ENCODE measurements at places on chromosomes 2 and 18.

DNA sequence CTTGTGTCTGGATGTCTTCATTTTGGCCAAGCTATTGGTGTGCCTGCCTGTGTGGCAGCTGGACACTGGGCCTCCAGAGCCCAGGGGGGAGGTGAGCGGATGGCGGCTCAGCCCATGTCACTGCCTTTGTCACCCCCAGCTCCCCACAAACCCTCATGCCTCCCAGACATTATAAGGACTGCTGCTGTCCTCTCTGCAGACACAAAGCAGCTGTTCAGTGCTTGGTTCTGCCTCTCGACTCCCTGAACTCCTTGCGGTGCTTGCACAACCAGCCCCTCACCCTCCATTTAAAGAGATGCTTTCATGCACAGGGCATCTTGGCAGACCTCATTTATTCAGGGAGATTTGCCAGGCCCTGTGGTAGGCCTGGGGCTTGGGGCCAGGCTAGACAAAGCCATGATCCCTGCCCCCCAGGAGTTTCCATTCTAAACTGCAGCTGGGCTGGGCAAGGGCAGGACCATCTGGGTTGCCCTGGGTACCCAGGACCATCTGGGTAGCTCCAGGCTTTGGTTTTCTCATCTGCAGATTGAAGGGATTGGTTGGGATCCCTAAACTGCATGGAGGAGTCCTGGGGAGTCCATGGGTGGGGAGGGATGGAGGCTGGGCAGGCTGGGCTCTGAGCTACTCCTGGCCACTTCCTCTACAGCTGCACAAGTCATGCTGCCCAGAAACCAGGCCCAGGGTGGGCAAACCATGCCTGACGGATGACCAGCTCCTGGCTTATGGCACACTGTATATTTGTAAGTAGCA is 168.5 kb downstream of the CELF4 start:
- DNase-seq, result no peak

DNA sequence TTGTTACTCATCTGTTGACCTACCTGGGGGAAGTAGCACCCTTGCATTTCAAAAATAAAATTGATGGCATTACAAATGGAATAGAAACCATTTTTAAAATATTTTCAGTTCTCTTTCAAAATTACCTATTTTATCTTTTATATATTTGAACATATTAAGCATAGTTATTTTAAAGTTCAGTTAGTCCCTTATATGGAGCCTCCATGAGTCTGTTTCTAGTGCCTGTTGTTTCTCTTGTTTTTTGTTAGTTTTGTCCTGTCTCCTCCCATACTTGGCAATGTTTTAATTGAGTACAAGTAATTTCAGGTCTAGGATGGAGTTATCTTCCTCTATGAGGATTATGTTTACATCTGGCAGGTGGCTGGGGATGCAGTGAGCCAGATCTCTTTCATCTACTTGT is 5.9 kb upstream of the KCNIP3 start:
- no peak for DNase-seq

- no peak for DNase-seq
These were observed 142.7 kb downstream of the GALR1 start for GRCh38 chr18:77392321-77392720.

GRCh38 chr2:2007551-2008501 is 263.5 kb upstream of the PXDN start:
- DNase-seq, result no peak

DNA sequence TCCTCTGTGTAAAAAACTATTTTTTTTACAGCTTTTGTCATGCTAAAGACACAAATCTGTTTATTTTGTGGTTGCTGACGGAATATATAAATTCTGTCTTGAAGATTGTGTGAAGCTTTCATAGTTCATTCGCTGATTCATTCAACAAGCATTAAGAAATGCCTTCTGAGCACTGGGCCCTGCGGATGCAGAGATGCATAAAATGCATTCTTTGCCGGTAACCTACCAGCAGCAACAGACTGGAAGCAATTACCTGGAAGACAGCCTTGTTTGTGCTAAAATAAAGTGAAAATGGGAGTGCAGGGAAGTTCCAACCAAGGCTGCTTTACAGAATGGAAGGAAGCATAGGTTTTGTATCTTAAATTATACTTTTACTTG is 119.7 kb downstream of the PMAIP1 start:
- no peak for DNase-seq

GRCh38 chr2:238922435-238922834 is 74.5 kb downstream of the TWIST2 start:
- no peak for DNase-seq

GRCh38 chr18:36329684-36330434 is 32.3 kb downstream of the FHOD3 start:
- no peak for DNase-seq

DNA sequence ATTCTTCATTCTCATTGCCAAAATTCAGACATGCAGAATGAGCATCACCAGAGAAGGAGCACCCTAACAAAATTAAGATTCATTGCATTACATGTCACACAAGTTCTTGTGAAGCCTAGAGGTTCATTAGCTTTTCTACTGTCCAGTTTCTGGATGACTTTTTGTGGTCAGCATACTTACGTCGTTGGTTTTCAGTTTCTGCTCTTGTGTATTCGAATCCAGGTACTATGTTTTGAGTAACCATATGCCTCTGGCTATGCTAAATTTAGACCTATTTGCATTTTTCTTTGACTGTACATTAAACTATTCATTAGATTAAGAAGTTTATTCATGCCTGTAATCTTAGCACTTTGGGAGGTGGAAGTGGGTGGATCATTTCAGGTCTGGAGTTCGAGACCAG is 251.3 kb downstream of the PARD3B start:
- no peak for DNase-seq

DNA sequence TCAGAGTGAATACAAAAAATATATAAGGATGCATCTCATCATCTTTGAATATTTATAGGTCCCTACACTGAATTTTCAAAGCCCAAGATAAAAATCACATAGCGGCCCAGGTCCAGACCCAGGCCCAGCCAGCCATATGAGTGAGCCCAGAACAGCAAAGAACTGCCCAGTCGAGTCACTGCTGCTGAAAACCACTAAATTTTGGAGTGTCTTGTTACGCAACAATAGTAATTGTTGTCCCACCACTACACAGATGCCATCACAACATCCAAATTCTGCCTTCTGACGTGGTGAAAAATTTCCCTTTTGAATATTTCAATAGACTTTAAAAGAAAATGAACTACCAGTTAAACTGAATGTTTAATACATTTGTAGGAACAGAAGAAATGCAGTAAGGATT is 5.7 kb downstream of the C18orf32 start:
- no peak for DNase-seq

- no peak for DNase-seq
These were observed 96.7 kb downstream of the EIPR1 start for GRCh38 chr2:3280683-3281520.

- DNase-seq, result no peak
These were observed 14.8 kb downstream of the TMEM237 start for GRCh38 chr2:201628545-201628944.

DNA sequence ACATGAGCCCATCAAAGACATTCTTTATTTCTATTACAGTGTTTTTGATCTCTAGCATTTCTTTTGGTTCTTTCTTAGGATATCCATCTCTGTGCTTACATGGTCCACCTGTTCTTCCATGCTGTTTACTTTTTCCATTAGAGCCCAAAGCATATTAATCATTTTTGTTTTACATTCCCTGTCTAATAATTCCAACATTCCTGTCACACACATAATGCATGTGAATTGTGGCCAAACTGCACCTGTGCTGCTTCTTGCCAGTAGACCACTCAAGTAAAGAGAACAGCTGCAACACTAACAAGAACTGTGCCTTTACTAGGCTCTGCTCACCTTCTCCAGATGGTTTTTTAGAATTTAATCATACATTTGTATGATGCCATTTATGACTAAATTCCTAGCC is 103.0 kb downstream of the PTH2R start:
- no peak for DNase-seq

- no peak for DNase-seq
These were observed 122.7 kb downstream of the MAP3K20 start for GRCh38 chr2:173198327-173198726.

Data from cortex of kidney (tissue), 1 donor.